Camera-type eye (tissue), 1 donor: ENCODE measurements at places on chromosomes 5 and 9. TPM values are rescaled to one million over a fixed set of nuclear protein-coding genes. Genes with fewer than 3 reads are reported as not detected.

Gene SPATA6L
- total RNA-seq: 4.7 TPM

Gene CDKN2A
- 0.82 TPM for total RNA-seq

Gene MEIKIN
- 0.55 TPM for total RNA-seq

Gene ARID3C
- not detected for total RNA-seq

Gene GBGT1
- 10.4 TPM for total RNA-seq

Gene NR5A1
- total RNA-seq: not detected

Gene TAL2
- 12.0 TPM for total RNA-seq

Gene MARCOL
- not detected for total RNA-seq

Gene MORN5
- 1.4 TPM for total RNA-seq

Gene IL4
- total RNA-seq: not detected

Gene TLN1
- 160 TPM for total RNA-seq

Gene ECM2
- total RNA-seq: 29.1 TPM

Gene MAML1
- 33.5 TPM for total RNA-seq
